Stimulated activated CD8-positive, alpha-beta memory T cell treated with anti-CD3 and anti-CD28 coated beads, Interleukin-7, amount 100 ng/mL, for 24 hours (primary cell): ENCODE measurements at places on chromosomes 13 and 19.

DNA sequence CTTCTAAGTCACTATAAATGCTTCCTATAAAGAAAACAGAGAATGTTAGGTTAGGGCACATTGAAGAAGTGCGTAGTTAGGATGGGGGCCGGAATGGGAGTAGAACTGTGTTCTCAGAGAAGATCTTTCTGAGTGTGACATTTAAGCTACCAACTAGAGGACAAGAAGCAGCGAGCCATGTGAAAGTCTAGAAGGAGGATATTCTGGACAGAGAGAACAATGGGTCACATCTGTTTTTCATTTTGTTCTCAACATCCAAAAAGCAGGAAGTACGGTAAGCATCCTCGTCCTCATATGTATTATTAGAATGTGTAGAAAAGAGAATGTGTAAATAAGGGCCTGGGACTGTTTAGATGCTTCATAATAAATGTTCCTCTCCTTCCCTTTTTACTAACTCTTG is 44.5 kb upstream of the PARP4 start:
- no peak for DNase-seq

DNA sequence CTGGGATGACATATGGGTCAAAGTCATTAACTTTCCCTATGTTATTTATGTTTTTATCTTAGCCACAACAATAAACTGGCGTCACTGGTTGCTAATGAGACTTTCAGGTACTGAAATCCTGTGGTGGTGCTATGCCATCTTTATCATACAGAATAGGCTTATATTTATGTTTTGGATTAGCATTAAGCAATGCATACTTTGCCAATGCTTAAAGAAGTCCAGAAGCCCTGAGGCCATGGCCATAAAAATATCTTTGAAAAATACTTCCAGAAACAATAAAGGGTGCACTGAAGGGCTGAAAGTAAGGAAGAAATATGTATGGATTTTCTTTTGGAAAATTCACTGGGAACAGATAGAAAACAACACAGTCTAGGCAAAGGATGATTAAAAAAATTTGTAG is 304.6 kb upstream of the SLC10A2 start:
- no peak for DNase-seq

GRCh38 chr13:42745655-42746054 is 35.7 kb upstream of the FAM216B start:
- DNase-seq = no peak

DNA sequence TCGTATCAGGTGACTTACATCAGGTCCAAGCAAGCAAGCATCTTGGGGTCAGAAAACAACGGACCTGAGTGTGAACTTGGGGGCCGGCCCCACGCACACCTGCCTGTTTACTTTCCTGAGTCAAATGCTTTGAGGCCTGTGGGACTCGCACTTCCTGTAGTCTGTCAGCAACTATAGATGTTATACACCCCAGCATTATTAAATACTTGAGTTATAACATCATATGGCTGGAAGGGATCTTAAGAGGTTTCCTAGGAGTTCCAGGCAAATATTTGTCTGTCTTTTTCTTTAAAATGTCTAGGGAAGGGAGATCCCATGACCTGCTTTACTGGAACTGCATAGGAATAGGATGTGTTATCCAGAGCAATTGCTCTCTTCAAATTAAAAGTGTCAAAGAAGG is 280.6 kb downstream of the SHISA2 start:
- DNase-seq = no peak

- DNase-seq = no peak
Measured at GRCh38 chr19:39752390-39752789, 14.6 kb upstream of the CLC start.

DNA sequence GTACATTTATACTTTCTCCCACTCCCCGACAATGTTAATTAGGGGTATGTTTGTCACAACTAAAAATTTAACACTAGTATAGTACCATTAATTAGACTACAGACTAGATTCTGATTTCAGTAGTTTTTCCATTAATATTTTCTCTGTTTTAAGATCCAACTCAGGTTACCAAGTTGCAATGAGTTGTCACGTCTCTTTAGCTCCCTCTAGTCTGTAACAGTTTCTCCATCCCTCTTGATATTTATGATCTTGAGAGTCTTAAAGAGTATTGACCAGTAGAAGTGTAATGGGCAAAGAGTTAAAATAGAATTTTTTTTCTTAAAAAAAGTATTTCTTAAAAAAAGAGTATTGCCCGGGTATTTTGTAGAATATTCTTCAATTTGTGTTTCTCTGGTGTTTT is 598.1 kb downstream of the TBC1D4 start:
- DNase-seq = no peak

GRCh38 chr19:51589511-51589910 is 18.4 kb downstream of the ZNF175 start:
- DNase-seq = no peak

- DNase-seq = no peak
Measured at GRCh38 chr13:38960175-38960574, 30.5 kb downstream of the STOML3 start.

DNA sequence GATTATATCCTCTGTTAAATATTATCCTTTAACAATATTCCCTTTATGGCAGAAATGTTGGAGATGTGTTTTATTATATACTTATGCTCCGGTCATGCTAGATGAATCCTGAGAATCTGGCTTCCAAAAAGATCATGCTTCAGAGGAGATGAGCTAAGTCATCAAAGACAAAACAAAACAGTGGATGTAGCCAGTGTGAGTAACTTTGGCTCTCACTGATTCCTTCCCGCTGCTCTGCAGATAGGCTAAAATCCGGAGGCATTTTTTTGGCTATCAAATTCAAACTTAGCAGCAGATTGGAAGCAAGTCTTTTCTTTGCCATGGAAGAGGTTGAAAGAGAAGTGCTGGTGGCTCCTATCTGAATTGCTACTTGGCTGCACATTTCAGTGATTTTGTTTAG is 295.9 kb downstream of the GPC6 start:
- DNase-seq = no peak

GRCh38 chr19:52398081-52398441 is 412 bp downstream of the ZNF528 start:
- DNase-seq = no peak

DNA sequence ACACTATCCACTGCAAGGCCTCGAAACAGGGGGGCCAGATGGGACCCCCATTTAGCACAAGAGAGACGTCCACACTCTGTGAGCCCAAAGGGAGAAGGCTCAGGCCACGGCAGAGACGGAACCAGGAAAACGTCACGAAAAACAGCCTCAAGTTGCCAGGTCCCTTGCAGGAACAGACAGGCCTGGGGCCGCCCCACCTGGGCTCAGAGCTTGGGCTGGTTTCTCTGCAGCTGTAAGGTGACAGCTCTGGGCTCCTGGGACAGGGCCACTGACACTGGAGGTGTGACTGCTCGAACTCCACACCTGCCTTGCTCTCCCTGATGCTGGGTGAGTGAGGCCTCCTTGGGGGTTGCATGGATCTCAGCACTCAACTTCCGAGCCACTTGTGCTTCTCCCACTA is 3.2 kb downstream of the ZNF787 start:
- DNase-seq = no peak

GRCh38 chr13:106494936-106495335 is 40.5 kb downstream of the EFNB2 start:
- DNase-seq = no peak

GRCh38 chr19:4662020-4662695 is 8.0 kb downstream of the MYDGF start:
- no peak for DNase-seq

- DNase-seq = no peak
Measured at GRCh38 chr13:38334845-38335244, 14.8 kb upstream of the UFM1 start.

- no peak for DNase-seq
Measured at GRCh38 chr19:10971107-10971726, 10.4 kb downstream of the SMARCA4 start.

DNA sequence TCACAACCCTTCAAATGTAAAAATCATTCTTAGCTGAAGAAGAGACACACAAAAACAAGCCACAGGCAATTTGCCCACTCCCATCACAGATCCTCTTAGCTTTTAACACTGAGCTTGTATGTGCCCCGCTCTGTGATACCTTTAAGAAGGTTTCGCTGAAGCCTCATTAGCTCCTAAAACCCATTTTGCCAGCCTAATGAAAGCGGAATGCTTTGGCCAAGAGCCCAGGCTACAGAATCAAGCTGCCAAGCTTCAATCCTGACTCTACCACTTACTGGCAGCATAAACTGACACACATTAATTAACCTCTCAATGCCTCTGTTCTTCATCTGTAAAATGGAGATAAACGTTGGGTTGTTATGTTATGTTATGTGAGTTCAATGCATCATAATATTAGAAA is 10.5 kb downstream of the ZNF112 start:
- DNase-seq = no peak

DNA sequence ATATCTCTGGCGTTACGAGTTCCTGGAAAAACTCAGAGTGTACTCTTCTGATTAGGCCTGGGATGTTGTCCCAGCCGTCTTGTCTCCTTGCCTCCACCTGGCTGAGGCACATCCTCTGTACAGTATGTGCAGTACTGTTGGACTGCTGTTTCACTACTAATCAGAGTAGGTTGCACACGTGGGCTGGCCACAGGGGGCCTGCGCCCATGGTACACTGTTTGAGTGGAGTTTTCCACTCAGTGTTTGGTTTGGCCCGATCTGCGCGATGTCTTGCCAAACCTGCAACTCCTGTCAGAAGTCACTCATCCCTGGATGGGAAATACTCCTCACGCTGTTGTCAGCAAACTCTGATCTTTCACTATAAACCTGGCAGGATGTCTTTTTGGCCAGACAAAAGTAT is 189.6 kb upstream of the CSNK1A1L start:
- DNase-seq = no peak

DNA sequence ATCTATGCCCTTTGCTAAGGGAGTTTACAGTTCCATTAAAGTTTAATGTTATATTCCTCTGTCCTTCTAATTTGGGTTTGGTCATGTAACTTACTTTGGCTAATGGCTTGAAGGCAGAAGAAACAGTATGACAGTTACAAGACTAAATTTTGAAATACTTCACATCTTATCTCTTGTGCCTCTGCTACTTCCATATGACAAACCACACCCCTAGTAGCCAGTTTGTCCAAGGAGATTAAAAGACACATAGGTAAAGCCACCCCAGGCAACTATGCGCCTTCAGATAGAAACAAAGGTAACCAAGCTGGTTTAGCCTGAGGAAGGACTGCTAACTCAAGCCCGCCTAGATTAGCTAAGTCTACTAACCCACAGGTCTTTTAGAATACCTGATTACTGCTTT is 273.4 kb upstream of the MIR17HG start:
- no peak for DNase-seq

DNA sequence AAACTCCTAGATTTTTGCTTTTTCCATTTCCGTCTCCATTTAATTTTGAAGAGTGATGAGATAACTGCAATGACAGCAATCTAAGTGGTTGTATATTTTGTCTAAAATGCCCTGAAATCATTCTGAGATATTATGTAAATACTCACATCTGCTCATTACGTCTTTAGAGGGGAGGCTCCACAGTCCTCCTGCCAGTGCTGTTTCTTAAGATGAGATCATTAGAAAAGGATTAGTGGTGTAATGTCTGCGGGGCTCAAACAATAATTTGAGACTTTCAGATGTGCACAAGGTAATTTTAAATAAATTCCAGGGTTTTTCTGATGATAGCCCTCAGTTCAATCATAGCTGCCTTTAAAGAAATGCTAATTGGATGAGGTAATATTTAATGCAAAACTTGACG is 437.9 kb downstream of the FOXO1 start:
- DNase-seq = no peak

- DNase-seq = no peak
Measured at GRCh38 chr13:80040196-80040980, 300.5 kb downstream of the SPRY2 start.

DNA sequence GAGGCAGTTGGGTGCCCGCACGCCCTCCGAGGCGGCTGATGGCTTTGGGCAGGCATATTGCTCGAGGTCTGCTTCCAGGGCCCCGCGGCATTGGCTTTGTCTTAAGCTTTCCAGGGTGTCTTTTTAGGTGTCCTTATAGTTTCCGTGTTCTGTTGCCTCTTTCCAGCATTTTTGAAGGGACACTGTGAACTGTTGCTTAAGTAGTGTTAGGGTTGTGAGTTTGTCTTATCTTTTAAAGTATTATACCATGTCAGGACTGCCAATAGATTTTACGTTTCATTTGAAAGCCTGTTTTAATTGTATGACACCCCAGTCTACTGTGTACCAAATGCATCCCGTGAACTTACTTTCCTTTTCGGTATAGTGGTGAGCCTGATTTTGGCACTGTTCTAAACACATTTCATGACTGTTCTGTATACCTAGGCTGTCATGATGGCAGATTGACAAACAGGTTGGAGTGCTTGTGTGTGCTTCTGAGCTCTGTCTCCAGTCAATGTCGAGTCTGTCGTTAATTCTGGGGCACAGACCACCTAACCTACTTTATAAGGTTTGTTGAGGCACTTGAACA is 656 bp downstream of the PCCA start:
- no peak for DNase-seq

DNA sequence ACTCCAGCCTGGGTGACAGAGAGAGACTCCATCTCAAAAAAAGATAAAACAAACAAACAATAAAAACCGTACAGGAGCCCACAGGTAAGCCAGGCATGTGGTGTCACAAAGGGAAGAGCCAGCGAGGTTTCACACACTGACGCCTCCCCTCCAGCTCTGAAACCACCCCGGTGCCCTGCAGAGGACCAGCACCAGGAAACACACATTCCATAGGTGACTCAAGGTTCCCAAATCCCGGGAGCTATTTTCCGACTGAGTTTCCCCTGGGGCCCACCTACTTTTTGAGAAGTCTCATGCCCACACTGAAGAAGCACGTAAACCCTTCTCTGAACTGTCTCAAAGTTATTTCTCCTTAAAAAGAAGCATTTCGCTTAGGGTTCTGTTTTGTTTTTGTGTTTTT is 40.3 kb downstream of the RHPN2 start:
- no peak for DNase-seq

GRCh38 chr19:3178377-3178972 is at the start of gene S1PR4:
S1PR4 (plus strand) TSS chr19:3178769; CDS start chr19:3178793, 24 bp downstream.
- DNase-seq = peak; percentile 23

- DNase-seq = no peak
Measured at GRCh38 chr13:76000131-76000530, 364.0 kb downstream of the LMO7 start.

DNA sequence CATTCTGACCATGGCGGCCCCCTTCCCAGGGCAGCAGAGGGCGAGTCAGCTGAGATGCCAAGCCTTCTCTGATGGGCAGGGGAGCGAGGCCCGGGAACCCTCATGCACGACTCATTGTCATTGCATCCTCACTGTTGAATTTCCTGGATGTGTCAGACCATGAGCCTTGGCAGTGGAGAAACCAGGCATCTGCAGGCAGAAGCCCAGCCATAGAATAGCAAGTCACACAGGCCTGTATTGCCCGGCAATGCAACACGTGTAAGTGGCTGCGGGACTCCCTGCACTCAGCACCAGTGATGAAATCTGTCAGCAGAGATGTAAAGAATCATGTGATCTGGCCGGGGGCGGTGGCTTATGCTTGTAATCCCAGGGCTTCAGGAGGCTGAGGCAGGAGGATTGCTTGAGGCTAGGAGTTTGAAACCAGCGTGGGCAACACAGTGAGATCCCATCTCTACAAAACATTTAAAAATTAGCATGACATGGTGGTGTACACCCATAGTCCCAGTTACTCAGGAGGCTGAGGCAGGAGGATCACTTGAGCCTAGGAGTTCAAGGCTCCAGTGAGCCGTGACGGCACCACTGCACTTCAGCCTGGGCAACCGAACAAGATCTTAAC is 199.7 kb downstream of the KATNAL1 start:
- DNase-seq = no peak
